GM12892 (cell line): ENCODE measurements at places on chromosomes 3 and 15.

DNA sequence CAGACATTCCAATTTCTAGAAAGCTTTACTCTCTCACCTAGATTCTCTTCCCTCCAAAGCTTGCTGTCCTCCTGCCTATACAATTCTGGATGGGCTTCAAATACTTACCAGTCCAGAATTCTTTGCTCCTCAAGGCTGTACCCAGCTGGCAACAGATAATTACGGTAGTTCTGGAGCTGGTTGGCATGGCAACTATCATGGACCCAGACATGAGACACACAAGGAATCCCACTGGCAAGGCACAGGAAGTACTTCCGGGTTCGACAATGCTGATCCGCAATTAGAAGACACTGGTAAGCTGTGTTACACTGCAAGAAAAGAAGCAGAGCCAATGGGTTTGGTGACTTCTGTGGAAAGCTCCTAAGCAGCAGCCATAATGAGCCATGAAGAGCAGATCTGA is 37.9 kb downstream of the TUBGCP4 start:
- no peak for DNase-seq

- DNase-seq, result no peak
These were observed 447.8 kb upstream of the BCHE start for GRCh38 chr3:166285001-166285400.

- DNase-seq, result no peak
These were observed 50.2 kb upstream of the ALDH1A3 start for GRCh38 chr15:100829457-100829856.

- DNase-seq, result no peak
These were observed 29.3 kb upstream of the SACM1L start for GRCh38 chr3:45659661-45660566.

GRCh38 chr3:58863206-58863605 is 186.6 kb downstream of the CFAP20DC start:
- no peak for DNase-seq
